ENCODE measurements at places on chromosomes 7 and 10.

DNA sequence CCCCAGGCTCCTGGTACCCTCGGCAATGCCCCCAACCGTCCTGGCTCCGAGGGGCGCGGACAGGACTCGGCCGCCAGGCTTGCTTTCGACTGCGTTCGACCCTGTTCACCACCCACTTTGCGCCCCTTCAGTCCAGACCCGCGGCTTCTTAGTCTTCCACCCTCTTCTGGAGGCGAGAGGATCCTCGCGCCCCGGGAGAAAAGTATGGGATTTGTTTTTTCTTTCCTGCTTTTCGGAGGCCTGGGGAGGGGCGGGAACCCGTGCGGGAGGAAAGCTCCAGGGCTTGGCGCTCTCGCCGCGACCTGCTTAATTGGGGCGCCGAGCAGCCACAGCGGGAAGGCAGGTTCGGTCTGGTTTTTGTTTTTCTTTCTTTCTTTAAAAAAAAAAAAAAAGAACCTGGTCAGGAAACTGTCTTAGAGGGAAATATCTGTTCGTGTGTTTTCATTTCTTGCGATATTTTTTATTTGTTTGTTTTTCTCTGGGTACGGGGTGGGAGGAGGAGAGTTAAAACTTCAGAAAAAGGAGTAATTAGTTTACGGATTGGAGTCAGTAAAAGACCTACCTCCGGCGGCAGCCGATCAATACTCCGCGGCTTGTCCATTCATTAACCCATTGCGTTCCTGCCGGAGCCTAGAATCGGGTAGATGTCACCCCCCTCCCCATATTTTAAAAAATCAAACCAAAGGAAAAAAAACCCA, 1.6 kb downstream of the EMX2 start:
- no peak for DNase-seq

GRCh38 chr7:47383696-47384445, 198.0 kb downstream of the TNS3 start:
- no peak for DNase-seq

- no peak for DNase-seq
These were observed 61.0 kb upstream of the MYL10 start for GRCh38 chr7:101690061-101690460.

- DNase-seq, result peak; percentile 49
These were observed 1.4 kb downstream of the OTUD1 start for GRCh38 chr10:23439961-23440889.

DNA sequence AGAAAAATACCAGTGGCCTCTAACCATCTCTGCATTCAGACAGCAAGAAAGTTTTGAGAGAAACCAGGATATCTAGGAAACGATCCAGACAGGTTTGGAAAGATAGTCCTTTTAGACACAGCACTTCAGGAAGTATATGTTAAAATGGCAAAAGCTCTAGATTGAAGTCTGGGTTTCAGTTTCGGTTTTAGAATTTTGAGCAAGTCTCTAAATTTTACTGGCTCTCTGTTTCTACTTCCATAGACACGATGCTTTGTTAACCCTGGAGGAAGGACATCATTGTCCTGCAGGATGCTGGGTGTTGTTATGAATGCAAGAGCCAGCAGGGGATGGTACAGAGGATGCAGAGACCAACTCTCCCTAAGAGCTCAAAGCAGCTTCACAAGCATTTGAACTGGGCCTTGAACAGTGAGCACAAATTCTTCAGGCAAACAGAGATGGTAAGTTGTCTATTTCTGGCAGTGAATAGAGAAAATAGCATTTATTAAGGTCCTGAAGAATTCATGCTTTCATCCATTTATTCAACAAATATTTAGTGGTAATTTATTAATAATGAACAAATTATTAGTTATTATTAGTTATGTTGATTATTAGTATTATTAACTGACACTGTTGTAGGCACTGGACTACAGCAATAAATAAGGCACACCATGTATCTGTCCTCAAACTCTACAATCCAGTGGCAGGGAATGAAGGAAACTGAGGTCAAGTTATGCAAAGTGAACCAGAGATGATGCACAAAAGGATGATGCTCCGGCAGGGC, 152.7 kb upstream of the NRP1 start:
- peak; percentile 55 for DNase-seq

DNA sequence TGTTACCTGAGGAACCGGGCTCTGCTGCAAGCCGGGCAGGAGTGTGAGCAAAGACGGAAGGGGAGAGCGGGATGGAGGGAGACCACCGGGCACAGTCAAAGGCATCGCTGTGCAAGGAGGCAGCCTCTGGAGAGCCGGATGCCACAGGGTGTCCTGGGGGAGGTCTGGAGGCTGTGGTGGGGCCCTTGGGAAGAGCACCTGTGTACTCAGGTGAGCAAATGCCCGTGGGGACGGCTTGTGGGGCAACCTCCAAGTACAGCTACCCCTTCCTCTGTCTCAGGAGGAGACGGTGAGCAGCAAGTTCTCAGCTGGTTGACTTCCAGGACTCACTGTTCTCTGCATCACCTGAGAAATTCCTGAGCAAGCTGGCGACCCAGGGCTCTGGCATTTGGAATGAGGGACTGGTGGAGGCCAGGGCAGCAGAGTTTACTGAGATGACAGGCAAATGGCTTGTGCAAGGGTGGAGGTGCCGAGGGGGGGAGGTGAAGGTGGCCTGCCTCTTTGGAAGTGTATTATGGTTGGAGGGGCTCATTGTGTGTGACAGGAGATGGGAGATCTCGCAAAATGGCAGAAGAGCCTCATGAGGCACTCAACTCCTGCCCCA, 345.2 kb upstream of the SHH start:
- DNase-seq, result no peak

GRCh38 chr7:19352305-19352695, 207.1 kb upstream of the FERD3L start:
- DNase-seq, result no peak

DNA sequence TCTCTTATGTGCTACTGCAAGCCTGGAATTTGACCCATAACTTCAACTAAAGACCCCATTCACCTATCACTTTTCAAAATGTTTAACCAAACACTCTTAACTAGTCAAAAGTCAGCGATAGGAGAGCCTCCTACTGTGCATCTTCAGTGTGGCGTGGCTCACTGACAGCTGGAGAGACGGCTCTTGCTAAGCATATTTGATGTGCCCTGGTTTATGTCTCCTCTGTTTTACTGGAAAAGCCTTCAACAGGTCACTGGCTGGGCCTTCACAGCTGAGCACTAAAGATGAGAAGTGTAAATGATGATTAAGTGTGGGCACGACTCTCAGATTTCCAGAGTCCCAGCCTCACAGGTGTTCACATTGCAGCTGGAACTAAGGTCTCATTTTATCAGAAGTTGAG, 472.1 kb downstream of the SEMA3D start:
- no peak for DNase-seq

- peak; percentile 99 for DNase-seq
These were observed 19.0 kb upstream of the COL1A2 start for GRCh38 chr7:94375691-94376090.

DNA sequence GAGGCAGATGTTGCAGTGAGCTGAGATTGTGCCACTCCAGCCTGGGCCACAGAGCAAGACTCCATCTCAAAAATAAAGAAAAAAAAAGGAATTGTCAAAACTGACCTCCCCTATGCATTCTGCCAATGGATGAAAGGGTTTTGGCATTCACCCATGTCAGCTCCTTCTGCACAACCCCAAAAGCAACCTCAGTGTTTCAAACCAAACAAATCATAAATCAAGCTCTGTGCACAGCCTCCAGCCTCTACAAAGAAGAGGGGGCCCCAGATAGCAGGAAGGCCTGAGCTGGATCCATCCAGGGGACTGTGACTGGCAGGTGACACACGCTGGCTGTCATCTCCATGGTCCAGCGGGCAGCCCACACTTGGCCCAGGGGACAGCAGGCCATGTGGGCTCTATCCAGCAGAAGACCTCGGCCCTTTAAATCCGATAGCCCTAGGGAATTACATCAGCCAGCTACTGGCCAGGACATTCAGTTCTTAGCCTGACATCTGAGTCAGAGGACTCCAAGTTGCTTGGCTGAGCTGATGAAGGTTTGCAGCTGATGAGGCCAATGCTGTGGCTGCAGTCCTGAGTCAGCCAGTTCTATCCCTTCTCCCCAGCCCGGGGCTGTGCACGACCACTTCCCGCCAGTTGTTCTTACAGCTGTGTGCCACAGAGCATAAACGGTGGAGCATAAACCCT, 52.0 kb upstream of the FIGNL1 start:
- DNase-seq, result peak; percentile 96

GRCh38 chr10:78199005-78199725, 165.5 kb downstream of the RPS24 start:
- DNase-seq, result no peak

DNA sequence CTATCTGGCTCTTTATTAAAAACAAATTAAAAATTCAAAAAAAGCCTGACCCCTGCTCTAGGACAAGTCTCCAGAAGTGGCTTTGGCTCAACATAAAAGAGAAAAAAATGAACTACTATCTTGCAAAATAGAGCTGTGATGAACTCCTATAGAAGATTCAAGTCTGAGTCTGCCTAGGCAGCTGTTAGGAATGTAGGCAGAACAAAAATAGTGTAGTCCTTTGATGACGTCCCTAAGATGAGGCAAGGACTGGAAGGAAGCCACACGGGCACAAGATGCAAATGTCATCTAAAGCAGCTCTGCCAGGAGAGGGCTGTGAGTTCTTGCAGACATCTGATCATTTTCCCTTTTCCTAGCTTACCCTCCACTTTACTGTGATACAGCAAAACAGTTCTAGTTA, 20.5 kb downstream of the ASNS start:
- peak; percentile 42 for DNase-seq

- DNase-seq, result no peak
These were observed 282.3 kb downstream of the GATA3 start for GRCh38 chr10:8336629-8337331.

GRCh38 chr7:92595281-92595680, 5.1 kb upstream of the FAM133B start:
- DNase-seq, result no peak

GRCh38 chr7:142595816-142596516, 153.3 kb upstream of the PRSS1 start:
- DNase-seq, result no peak

DNA sequence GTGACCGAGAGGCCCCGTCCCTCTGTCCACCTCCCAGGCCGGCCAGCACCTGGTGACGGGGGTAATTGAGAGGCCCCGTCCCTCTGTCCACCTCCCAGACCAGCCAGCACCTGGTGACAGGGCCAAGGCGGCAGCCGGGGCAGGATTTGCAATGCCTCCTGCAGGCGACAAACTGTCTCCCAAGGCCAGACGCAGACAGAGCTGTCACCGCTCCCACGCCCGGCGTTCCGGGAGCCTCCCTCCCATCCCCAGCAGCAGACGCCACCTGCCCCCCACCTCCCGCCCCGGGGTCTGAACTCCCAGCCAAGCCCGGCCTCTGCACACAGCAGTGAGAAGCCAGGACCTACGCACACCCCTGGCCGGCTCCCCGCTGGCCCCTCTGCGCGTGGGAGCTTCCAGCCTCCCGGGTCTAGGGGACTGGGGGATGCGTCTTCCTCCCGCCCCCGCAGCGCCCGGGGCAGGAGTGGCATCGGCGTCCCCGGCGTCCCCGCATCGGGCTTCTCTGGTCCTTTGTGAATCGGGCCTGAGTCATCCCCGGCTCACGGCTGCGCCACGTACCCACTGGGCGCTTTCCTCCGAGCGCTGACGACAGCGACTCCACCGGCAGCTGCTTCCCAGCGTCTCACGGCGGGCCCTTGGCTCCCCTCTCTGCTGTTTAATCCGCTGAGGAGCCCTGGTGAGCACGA, 95.1 kb upstream of the DIP2C start:
- peak; percentile 67 for DNase-seq

- no peak for DNase-seq
These were observed 455.6 kb downstream of the POM121L12 start for GRCh38 chr7:53491051-53491450.

DNA sequence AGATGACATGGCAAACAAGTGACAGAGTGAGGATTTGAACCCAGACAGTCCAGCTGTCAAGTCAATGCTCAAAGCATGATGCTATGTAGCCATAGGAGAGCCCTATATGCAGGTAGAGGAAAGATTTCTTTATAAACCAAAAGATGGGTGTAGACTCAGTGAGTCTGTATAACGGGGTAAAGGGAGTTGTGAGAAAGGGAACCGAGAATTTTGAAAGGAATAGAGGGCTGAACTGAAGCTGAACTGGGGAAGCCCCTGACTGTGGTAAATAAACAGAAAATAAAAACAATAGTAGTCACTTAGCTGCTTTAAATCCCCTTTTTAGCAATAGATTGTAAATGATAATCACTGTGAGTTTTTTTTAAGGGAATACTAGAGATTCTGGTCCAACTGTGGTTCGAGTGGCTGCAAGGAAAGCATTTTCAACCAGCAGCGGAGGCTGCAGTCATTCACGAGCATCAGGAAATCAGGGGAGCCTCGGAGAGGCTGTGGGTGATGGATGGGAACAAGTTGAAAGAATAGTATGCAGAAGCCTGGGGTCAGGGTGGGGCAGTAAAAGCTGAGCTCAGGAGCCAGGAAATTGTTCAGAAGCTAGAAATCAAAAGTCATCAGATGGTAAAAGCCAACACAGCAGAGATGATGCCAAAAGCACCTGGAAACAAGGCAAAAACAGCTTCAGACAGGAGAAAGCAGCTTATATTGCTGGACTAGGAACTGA, 393.5 kb downstream of the GFRA1 start:
- no peak for DNase-seq

- DNase-seq, result peak; percentile 44
These were observed 149.8 kb downstream of the DOCK4 start for GRCh38 chr7:112056409-112056808.

DNA sequence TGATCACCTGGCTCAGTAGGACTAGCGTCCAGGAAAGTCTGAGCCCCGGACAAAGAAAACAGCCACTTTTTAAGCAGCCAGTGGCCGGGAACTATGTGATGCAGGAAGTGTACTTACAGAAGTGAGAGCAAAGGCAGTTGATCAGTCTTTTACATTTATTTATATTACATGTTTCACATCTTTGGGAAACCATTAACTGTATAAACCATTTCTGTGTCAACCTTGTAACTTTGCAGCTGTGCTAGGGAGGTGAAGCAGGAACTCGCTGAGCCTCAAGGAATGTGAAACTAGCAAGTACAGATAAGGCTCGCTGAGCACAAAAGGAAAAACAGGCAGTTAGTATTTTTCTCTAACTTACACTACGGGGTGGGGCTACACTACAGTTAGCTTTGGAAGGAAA, 39.9 kb upstream of the HECW1 start:
- peak; percentile 27 for DNase-seq

DNA sequence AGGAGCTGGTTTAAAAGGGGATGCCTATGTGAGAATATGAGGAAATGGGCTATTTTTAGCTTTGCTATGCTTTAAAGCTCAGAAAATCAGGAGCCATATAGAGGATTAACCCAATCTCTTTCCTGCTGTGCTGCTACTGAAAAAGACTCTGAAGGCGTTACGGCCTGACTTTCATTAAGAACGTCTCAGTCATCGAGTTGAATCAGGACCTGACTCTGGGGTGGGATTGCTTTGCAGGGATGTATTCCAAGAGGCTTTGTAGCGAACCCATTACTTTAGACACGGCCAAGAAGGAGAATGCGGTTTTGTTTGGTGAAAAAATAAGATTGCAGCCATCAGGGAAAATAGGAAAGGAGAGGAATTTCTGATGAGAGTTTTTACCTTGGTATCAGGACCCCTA, 426.9 kb downstream of the CCSER2 start:
- DNase-seq, result no peak
